Fibroblast of skin of right quadriceps (primary cell): ENCODE measurements at places on chromosomes 13 and 19.
A peak's percentile ranks its signal among the peaks of the same experiment; 100 is the strongest.

DNA sequence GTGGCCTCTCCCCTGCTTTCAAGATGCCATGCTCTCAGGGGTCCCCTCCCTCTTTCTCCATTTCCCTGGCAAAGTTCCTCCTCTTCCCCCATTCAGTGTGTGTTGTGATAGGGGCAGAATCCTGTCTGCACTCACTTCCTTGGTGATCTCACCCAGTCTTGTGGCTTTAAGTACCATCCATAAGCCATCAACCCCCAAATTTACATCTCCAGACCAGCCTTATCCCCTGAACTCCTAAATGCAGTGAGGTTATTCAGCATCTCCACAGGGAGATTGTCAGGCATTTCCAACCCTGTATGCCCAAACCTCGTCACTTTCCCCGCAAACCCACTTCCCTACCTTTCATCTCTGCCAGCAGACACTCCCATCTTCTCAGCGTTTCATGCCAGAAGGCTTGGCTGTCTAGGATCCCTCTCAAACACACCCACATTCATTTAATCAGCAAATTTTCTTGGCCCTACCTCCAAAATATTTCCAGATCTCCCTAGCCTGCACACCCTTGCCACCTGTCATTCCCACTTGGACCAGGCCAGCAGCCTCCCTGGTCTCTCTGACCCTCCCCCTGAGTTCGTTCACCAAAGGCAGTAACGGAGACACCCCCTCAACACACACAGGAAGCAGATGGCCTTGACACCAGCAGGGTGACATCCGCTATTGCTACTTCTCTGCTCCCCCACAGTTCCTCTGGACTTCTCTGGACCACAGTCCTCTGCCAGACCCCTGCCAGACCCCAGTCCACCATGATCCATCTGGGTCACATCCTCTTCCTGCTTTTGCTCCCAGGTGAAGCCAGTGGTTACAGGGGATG, at the start of gene HCST:
Gene HCST (plus strand): TSS at position 676 of the 808 bp plus-strand sequence. CDS start 65 bp downstream, at position 741.
- DNase-seq, result peak; percentile 51

- DNase-seq, result no peak
These were observed 6.1 kb downstream of the OSCAR start for GRCh38 chr19:54094426-54095000.

- DNase-seq, result no peak
These were observed 8.3 kb downstream of the ZNF837 start for GRCh38 chr19:58372311-58373133.

DNA sequence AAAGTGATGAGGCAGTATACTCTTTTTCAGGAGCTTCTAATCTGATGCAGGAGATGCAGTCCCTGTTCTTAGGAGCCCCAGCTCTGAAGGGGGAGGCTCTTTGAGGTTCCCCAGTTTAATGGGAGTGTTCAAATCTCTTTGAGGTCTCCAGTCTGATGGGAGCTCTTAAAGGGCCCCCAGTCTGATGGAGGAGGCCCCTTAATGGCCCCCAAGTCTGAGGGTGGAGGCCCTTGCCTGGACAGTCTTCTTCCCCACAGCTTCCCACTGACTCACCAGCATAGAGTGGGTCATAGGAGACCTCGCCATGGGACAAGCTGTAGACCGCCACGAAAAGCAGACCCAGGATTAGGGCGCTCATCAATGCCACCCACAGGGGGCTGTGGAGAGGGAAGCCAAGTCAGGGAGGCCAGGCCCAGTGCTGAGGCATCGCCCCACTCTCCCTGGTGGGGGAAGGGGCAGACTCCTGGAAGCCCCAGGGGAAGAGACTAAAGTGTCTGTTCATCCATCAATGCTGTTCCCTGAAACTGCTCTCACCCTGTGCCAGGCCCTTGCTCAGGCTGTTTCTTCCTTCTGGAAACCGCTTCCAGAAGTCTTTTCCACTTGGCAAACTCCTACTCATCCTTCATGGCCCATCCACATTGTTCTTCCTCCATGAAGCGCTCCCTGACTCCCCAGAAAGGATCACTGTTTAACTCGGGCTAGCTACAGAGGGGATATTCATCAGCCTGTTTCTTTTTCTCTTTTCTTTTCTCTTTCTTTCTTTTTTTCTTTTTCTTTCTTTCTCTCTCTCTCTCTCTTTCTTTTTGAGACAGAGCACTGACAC, 2.1 kb downstream of the TM6SF2 start:
- DNase-seq, result no peak

DNA sequence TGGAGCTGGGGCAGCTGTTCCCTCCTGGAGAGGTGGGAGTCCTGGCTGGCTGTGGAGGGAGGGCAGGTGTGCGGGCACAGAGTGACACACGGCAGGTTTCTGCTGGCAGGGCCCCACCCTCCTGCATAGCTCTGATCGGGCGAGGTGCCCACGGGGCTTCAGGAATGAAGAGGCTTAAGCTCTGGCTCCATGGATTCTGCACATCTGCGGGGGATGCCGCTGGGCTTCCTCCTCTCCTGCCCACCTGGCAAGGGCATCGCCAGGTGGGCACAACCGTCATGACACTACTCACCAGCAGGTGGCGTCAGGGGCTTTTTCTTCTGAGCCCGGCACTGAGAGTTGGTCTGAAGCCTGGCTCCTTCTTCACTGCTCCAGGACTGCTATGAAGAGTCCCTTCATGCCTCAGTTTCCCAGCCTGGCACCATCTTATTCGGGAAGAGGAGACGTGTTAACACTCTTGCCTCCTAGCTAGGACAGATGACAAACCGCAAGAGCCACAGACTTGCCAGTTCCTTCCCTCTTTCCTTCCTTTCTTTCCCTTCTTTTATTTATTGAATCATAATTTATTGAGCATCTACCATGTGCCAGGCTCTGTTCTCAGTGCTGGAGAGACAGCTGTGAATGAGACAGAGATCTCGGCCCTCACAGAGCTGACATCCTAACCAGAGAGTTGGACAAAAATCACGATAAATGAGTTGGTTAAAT, 15.2 kb upstream of the PAK4 start:
- no peak for DNase-seq

DNA sequence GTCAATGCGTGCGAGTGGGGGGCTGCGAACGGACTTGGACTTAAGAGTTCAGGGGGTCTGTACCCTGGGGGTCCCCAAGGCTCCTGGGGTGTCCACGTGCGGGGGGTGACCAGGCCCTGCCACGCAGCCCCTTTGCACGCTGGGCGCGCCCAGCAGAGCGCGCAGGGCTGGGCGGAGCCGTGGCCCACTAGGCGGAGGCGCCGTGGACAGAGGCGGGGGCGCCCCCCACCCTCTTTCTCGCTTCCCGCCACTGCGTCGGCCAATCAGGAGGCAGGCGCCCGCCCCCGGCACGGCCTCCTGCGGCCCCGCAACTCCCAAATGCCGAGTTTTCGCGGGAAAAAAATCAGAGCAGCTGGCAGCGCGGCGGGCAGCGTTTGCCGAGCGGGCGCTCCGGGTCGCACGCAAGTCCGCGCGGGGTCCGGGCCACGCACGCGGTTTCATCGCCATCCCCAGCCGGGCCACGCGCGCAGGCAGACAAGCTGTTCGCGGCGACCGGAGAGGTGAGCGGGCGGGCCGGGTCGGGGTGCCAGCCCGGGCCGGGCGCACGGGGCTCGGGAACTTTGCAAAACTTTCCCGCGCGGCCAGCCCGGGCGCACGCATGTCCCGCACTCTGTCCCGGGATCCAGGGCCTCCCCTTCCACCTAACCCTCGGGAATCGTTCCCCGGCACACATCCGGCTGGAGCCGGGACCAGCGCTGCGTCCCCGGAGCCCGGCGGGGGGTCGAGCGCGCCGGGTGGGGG, at the start of gene UHRF1:
Gene UHRF1 (plus strand): TSS at position 346 of the 741 bp plus-strand sequence. CDS start 1,385 bp downstream, outside the sequence.
- DNase-seq, result peak; percentile 73

GRCh38 chr19:11399667-11400066, 15.6 kb upstream of the EPOR start:
- DNase-seq, result no peak

GRCh38 chr19:55479451-55480230, 3.2 kb downstream of the ZNF628 start:
- DNase-seq, result no peak

DNA sequence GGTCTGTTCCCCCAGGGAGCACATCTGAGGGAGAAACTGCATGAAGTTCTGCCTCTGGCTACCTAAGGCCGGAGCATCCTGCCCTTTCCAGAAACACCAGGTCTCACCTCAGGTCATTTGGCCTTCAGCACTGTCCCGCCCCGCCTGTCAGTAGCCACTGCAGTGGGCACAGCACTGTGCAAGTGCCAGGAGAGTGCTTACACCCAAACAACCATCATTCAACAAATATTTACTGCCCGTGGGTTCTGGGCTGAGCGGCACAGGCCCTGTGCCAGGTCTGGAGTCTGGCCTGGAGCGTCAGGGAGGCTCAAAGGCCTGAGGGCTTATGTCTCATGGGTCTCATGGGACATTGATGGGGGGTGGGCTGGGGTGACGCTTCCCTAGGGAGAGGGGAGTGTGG, 2.8 kb downstream of the USF2 start:
- no peak for DNase-seq

DNA sequence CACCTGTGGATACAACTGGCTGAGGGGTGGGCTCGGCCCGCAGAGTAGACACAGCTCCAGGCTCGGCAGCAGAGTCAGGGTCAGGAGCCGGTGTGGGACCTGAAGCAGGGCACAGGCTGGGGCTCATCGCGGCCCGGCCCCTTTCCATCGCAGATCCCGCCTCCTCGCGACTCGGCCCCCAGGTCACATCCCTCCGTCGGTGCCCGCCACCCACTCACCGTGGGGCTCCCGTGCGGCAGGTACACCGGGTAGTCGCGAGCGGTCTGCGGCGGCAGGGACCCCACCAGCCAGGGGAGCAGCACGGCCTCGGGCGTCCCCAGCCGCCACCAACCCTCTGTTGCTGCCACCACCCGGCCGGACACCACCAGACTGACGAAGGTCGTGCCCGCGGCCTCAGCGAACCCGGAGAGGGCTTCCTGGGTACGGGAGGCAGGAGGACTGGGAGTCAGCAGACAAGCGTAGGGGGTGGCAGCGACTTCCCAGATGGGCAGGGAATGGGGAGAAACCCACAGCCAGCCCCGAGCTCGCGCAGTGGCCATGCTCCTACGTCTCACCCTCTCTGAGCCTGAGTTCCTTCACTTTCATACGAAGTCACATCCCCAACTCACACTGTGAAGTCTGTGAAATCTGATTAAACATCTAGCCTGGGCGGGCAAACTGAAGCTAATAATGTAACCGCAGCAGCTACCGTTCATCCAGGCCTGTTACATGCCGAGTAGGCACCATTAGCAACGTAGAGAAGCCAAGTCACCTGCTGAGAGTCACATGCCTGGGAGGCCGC, 3.7 kb downstream of the FUZ start:
- DNase-seq, result no peak

DNA sequence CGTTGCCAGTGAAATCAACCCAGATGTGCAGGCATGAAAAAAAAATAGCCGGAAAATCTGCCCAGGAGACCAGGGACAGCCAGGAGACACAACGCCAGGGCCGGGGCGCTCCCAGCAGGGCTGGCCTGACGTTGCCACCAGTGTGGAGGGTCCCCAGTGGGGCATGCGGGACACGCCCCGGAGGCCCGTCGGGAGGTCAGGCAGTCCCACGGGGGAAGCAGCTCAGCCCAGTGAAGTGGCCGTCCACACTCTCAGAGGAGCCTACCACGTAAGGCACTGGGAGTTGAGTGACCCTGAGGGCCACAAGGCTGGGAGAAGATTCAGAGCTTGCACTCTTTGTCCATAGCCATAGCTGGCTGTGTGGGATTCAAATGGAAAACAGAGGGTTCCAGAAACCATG, 53.2 kb upstream of the GAS6 start:
- DNase-seq, result no peak

GRCh38 chr19:33290956-33291622, 11.2 kb downstream of the CEBPA start:
- DNase-seq, result peak; percentile 46

DNA sequence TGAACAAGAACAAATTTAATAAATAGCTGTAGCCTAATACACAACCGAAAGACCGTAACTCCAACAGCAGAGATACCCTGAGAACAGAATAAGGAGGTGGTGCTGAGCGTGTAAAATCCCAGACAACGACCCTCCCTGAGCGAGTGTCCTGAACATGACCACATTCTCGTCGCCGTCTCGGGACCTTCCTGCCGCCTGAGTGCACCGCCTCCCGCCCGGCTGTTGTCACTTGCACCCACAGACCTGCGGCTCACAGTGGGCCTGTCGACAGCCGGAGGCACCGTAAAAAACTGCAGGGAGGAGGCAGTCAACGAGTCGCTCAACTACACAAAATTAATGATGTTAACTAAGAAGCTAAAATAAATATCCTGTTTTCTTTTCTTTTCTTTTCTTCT, 35.8 kb upstream of the GRTP1 start:
- no peak for DNase-seq
